ENCODE measurements at places on chromosomes 2 and 18.

DNA sequence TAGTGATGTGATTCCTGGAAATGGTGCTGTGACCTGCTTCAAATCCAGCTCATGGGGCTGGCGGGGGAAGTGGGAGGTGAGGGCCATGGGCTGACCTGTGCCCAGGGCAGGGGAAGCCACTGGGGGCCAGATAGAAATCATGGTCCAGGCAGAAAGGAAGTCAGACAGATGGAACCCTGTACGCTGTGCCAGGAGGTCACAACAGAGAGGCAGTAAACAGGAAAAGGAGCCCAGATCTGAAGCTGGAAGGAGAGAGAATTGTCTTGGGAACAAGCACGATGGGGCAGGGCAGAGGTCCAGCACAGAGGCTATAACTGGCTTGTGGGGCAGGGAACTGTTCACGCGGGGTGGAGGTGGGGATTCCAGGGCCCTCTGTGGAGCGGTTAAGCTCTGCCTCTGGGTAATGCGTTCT lies 76.0 kb downstream of the RNF144A start:
- DNase-seq, result no peak

DNA sequence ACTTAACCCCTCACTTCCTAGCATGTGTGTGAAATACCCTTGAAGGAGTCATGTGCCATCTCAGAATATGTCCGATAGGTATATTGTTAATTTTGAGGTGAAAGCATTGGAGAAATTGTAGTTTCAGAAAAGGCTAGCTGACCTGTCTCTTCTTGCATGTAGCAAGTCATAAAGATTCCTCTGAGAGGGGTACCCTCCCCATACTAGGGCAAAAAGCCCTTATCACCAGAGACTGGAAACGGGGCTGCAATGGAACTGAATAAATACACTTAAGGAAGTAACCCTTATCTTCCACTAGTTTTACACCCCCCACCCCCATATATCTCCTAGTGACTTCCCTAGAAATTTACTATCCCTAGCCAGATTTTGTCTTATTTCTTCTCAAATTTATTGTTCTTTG lies 1.8 kb upstream of the SF3B6 start:
- DNase-seq, result no peak

- no peak for DNase-seq
Measured at GRCh38 chr18:3814816-3815215, 364.8 kb downstream of the TGIF1 start.

DNA sequence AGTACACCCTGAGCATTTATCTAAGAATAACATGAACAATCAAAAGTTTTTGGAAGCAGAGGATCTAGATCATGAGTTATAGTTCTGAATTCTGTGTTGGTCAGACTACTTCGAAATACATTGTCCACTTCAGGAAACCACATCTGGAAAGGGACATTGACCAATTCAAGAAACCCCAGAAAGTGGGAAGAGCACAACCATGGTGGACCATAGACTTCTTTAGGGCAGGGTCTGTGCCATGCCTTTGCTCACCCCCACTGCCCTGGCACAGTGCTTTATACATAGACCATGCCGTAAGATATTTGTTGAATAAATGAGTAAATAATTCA lies 44.3 kb upstream of the CYP1B1 start:
- no peak for DNase-seq

DNA sequence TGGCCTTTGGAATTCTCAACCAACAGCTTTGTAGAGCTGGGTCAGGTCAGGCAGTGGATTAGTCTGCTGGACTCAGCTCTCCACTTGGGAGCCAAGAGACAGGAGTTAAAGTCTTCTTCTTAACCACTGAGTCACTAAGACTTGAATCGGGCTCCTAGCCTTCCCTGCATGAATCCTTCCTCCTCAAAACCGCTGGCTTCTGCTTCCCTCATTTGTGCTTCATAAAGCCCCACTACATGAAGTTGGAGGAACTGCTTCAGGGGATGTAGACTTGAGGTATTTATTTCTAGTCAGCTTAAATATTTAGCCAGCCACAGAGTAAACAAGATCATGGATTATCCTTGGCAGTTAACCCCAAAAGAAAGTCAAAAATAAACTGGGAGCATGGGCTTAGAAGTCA lies 536.3 kb upstream of the TNP1 start:
- DNase-seq, result no peak

GRCh38 chr2:120546048-120546864 lies 189.4 kb upstream of the GLI2 start:
- DNase-seq, result no peak

DNA sequence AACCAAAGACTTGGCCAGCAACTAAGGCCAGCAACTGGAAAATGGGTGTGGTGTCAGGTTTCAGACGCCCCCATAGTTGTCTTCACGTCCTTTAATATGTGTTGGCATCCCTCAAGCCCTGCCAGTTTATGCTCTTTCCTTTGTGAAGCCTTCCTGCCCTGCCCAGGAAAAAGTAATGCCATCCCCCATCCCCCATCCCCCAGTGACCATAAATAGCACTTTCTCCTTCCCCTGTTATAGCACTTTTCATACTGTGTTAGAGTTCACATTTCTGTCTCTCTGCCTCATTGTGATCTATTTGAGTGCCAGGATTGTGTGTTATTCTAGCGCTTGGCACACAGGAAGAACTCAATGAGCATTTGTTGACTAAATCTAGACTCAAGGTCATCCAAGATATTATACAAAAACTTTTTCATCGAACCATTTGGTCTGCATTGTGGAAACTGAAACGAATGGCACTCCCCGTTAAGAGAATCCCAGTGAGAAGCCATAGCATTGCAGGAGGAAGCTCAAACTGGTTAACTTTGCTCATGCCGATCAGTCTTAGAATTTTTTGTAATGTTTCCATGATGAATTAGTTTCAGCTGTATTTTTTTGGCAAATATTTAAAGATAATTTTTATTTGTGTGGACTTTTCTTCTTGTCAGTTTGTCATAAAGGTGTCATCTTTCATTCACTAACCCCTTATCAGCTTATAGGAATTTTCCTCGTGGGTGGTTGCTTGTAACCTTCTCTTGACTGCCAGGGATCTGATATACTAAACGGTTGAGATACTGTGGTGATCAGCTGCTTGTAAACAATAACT lies 15.7 kb downstream of the CRIM1 start:
- no peak for DNase-seq

DNA sequence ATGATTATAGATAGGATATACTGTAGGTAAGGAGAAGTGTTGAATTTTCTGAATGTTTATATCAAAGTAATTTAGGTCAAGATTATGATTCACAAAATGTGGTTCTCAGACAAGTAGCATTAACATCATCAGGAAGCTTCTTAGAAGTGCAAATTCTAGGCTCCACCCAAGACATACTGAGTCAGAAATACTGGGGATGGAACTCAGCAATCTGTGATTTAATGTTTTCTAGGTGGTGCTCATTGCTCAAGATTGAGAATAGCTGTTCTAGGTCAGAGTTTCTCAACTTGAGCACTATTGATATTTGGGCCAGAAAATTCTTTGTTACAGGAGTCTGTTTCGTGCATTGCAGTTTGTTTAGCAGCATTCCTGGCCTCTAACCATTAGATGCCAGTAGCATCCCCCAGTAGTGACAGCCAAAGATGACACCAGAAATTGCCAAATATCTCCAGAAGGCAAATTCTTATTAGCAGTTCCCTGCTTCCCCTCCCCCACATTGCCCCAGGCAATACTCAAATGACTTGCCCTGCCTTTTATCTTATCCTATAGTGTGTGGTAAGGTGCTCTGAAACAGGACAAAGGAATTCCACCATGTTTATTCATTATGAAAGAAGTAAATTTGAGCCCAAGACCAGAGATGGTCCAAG lies 1001.2 kb downstream of the DPP10 start:
- no peak for DNase-seq

DNA sequence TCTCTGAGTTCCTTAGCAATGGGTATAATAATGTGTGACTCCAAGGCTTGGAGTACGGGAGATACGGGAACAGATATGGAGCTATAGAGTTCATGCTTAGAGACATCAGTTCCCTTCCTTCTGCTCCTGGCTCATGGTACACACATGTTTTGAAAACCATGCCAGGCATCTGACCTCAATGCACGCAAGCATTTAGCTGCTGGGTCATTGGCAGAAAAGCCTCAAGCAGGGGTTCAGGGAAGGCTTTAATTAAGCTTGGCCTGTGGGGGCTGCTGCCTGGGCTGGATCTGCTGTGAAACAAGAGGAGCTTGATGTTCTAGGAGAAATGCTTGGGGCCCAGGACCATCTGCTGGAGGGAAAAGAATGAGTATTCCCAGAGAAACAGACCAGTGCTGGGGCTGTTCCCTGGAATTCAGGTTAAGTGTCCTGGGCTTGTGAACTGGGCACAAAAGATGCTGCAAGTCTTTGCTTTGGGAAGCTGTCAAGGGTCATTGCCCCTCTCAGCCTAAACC lies 3.2 kb downstream of the ALLC start:
- DNase-seq, result no peak

DNA sequence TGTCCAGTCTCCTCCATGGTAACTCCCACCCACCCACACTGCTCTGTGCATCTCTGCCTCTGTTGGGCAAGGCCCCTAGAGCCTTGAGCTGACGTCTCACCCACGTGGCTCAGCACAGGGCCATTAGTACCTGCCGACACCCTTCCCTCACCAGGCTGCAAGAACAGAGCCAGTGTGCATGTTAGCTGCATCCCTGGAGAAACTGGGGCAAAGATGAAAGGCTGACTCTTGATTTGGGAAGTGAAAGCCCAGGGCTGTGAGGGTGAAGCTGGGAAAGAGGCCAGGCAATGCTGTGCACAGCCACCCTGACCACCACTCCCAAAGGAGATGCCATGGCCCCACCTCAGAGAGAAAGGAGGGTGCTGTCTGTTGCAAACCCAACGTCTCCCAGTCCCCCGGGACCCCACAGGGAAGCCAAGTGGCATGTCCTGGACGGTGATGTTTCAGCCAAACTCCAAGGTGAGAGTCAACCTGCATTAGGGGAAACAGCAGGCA lies 20.0 kb upstream of the HPCAL1 start:
- DNase-seq, result no peak

- no peak for DNase-seq
Measured at GRCh38 chr18:8296886-8297616, 312.2 kb upstream of the RAB12 start.

GRCh38 chr18:37253394-37254235 lies 312.0 kb downstream of the CELF4 start:
- no peak for DNase-seq

DNA sequence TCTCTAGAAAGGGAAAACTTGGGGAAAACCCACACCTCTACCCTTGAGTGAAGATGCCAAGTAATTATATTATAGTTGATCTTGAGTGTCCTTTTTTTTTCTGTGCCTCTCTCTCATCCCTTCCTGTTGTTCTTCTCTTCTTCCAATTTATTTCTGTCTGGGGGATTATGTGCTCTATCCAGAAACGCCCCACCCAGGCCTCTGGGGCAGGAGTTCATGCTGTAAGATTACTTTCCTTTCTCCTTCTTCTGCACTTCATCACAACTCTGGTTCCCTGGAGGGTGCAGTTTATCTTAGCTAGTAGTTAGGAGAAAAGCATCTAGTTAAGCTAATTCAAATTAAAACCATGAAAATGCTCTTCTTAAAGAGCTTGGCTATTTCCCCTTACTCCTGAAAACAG lies 30.3 kb upstream of the DNAJC27 start:
- no peak for DNase-seq

DNA sequence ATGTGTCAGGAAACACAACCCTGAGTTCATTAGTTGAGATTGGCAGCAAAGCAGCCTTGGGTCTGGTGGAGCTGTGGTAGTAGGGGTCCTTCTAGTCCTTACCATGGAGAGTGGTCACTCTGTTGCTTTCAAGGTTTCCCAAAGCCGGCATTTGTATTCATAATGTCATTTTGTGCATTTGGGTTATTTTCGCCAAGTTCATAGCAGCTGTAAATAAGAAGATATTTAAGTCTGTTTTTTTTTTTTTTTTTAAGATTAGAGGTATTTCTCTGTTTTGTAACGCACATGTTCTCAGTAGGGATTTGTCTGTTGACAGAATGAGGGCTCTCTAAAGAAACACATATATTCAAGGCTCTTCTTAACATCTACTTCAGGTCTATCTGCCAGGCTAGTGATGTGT lies 114.1 kb downstream of the PRPF40A start:
- DNase-seq, result no peak

DNA sequence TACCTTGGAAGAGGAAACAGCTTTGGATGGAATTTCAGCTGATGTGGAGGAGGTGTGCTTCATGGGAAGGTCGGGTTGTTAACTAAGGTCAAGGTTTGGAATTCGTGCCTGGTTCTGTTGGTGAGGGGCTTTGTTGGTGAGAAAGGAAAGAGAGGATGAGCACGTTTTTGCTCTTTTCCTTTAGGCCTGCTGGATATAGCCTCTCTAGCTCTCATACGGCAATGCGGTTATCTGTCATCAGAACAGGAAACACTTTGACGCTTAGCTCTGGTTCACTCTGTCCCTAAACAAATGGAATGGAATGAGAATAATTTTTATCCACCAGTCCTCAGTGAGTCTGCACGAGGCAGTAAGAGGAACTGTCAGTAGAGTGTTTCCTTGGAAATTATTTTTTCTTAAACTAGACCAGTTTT lies 169.7 kb upstream of the NOSTRIN start:
- DNase-seq, result no peak

DNA sequence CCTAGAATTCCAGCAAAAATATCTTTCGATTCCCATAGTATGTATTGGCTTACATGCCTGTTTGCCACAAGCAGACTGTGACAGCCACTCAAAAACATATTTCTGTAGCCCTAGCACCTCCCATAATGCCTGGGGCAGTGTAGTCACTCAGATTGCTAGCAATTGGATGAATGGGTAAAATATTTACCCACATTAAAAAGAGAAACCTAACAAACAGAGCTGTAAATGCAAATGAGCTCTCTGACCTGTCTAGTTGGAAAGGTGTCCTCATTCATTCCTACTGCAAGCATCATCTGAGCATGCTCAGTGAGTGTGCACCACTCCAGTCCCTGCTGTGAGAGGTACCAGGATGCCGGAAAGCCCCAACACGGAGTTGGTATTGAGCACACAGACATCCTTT lies 234.0 kb upstream of the RAB12 start:
- no peak for DNase-seq

- no peak for DNase-seq
Measured at GRCh38 chr2:153470867-153471266, 7.7 kb downstream of the RPRM start.

GRCh38 chr18:76668546-76668945 lies 153.8 kb upstream of the ZNF236 start:
- DNase-seq, result no peak

GRCh38 chr2:136242687-136243277 lies 124.8 kb upstream of the CXCR4 start:
- DNase-seq, result no peak

DNA sequence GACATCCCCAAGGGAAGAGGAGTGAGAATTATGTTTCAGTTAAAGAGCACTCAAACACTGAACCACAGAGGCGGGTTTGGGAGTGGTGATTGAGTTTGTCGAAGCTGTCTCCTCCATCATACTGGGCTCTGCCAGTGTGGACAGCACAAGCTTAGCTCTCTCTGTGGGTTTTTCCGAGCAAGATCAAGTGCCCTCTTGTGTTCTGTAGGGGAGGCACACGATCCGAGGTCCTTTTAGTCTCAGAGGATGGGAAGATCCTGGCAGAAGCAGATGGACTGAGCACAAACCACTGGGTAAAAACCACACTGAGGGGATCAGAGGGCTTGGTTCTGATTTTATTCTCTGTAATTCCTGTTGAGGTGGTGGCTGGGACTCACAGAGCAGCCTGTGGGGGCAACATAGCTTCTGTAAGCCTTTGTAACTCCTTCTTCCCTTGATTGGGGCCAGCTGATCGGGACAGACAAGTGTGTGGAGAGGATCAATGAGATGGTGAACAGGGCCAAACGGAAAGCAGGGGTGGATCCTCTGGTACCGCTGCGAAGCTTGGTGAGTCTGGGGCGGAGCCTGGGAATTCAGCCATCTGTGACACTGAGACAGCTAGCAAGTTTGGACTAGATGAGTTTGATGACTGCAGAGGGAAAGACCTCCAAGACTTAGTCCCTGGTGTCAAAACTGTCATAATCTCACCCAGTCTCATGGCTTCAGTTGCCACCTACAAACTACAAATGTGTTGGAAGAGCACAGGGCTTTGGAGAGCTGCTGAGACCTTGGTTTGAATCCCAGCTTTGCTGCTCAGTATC lies 2.0 kb downstream of the NAGK start:
- DNase-seq, result no peak

Data from NCI-H2029 treated with DMSO at 0.1 percent for 48 hours (cell line).